ENCODE measurements at places on chromosomes 5 and 9.
A peak's percentile ranks its signal among the peaks of the same experiment; 100 is the strongest.

DNA sequence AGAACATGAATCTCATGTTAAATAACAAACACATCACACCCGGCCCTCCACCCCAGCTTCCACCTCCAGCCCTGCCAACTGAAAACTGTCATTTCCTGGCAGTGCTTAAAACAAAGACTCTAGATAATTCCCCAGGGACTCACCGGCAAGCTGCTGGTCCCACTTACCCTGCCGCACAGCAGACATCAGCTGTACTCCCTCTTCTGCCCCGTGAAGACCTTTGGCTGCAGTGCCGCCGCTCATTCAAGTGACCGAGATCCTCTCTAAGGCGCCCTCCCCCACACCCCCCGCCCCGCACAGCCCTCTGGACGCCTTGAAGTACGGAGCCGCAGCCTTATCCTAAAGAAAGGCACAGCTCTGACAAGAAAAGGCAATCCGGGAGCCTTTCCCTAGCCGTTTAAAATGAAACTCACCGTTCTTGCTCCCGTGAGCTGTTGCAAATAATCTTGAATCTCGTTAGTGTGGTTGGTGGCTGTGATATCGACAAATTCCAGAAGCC lies 434 bp downstream of the GLRX start:
- no peak for DNase-seq

DNA sequence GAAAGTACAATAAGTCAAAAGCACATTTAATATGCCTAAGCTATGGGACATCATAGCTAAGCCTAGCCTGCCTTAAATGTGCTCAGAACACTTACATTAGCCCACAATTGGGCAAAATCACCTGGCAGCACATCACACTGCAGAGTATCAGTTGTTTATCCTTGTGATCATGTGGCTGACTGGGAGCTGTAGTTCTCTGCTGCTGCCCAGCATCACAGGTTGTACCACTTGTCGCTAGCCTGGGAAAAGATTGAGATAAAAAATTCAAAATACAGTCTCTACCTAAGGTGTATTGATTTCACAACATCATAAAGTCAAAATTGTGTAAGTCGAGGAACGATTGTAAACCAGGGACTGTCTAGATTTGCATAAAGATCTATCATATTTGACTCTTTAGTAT lies 58.6 kb downstream of the CAMK4 start:
- no peak for DNase-seq

DNA sequence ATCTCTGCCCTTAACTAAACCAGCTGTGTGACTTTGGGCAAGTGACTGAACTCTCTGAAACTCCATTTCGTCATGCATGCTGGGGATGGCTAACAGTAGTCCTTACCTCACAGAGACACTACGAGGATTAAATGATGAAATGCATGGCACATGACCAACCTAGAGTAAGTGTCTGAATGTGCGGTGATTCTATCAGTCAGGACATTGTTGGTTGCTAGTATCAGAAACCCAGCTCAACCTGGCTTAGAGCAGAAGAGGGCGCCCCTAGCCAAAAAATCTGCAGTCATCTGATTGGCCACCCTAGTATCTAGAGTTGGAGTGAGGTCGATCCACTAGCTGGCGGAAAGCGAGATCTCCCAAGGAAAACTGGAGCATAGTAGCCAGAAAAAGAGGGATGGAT lies 25.2 kb downstream of the NEURL1B start:
- no peak for DNase-seq

GRCh38 chr5:138438724-138439476 lies at the start of gene REEP2:
TSS of gene REEP2 (plus strand) at chr5:138439057. CDS start at chr5:138439209, 152 bp downstream.
- peak; percentile 69 for DNase-seq

GRCh38 chr5:61994171-61994570 lies 311.8 kb upstream of the KIF2A start:
- no peak for DNase-seq

DNA sequence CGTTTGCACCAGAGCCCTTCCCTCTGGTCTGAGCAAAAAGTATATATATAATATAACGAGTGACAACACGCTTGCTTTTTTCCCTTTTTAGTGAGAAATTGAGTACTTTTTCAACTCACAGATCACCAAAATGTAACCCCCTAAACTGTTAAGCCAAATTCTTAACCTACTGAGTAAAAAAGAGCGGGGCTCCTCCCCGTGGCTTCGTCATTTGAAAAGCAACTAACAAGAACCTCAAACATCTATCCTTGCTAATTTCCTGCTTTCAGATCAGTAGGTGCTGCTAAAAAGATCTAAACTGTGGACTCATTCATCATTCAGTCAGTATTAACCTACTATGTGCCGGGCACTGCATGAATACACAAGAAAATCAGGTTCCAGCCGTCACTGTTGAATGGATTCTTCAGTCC lies 1.0 kb upstream of the PTBP3 start:
- DNase-seq: peak; percentile 36

DNA sequence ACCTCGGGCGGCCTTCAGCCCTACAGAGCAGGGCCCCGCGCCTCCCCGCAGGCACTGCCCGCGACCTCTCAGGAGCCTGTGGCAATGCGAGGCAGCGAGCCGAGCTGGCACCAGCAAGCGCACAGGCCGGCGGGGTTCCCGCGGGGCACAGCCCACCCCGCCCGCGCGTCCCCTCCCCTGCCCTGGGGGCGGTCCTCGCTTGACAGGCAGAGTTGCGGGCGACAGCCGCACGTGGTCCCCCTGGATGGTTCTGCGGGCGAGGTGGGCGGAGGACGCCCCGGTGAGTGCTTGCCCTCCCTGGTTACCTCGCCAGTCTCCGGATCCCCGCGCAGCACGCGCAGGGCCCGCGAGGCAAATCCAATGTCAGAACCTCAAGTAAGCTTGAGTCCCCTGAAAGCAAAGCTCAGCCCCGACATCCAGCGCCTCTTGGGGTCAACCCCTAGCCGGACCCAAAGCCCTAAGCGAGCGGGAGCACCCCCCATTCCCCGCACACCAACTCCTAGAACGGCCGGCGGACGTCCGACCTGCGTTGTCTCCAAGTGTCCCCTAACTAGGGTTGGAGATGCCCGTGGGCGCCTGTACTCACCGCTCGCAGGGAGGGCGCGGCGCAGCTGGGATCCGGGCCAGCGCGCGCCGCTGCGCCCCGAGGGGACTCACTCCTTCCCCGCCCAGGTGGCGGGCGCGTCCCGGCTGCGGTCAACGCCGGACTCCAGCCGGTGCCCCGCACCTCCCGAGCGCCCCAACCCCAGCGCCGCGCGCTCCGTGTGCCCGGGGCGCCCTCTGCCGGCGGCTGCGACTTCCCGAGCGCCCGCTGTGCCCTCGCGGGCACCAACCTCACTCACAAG lies at the start of gene DRD1:
TSS of gene DRD1 (minus strand) at position 123 of the 845 bp plus-strand sequence. CDS start 1,083 bp downstream, outside the sequence.
- DNase-seq: peak; percentile 68

GRCh38 chr5:5178136-5178535 lies 38.0 kb downstream of the ADAMTS16 start:
- DNase-seq: no peak

- no peak for DNase-seq
These were observed 387.1 kb upstream of the PAPPA start for GRCh38 chr9:115766370-115766955.

DNA sequence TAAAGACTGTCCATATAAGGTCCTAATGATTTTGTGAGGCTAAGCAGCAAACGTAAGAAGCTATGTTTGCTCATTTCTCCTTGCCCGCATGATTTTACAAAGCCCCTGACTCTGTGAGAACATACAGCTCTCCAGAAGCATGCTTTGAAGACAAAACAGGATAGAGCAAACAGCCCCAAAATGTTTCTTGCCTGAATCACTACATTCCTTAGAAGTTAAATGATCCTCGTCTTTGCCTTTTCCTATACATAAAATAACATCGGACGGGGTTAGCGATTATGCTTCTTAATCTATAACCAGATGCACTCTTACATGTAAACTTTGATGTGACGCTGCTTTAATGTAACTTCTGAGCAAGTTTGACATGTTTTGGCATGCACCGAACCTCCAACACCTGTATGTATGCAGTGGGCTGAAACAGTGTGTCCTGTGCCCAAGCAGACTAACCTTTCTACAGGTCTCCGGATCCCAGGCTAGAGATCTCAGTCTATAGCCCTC lies 353.7 kb downstream of the CETN3 start:
- no peak for DNase-seq

- DNase-seq: no peak
These were observed 82.5 kb downstream of the SPRY4 start for GRCh38 chr5:142242272-142242671.

- no peak for DNase-seq
These were observed 28.2 kb downstream of the ABCA1 start for GRCh38 chr9:104899759-104900247.

DNA sequence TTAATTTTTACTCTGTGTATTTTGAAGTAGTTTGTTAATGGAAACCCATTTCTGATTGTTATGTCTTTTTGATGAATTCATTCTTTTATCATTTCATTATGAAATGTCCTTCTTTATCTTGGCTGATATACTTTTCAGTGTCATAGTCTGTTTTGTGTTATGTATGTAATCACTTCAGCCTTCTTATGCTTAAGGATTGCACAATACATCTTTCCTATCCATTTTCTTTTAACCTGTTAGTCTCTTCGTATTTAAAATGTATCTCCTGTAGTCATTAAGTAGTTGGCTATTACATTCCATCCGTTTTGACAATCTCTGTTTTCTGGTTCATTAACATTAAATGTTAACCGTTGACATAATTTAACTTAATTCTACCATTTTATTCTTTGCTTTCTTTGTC lies 344.6 kb upstream of the CTNND2 start:
- DNase-seq: no peak

- DNase-seq: no peak
These were observed 8.7 kb downstream of the CCNJL start for GRCh38 chr5:160303690-160304089.

DNA sequence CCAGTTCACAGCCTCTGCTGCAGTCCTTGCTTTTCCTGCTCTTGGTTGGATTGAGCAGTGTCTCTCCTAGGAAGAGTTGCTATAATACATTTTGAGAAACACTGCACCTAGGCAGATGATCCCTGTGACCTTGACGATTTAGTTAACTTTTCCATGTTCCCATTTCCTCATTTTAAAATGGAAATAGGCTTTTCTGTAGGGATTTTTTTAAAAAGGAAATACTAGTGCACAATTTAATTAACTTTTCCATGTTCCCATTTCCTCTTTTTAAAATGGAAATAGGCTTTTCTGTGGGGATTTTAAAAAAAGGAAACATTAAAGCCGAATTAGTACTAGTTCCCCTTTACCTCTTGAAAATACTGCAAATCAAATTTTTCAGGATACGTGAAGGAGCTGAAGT lies 4.7 kb downstream of the ATP6V0E1 start:
- no peak for DNase-seq

- DNase-seq: no peak
These were observed 42.5 kb downstream of the GOLPH3 start for GRCh38 chr5:32131604-32132003.

GRCh38 chr9:128361296-128361985 lies 9.7 kb upstream of the URM1 start:
- no peak for DNase-seq

DNA sequence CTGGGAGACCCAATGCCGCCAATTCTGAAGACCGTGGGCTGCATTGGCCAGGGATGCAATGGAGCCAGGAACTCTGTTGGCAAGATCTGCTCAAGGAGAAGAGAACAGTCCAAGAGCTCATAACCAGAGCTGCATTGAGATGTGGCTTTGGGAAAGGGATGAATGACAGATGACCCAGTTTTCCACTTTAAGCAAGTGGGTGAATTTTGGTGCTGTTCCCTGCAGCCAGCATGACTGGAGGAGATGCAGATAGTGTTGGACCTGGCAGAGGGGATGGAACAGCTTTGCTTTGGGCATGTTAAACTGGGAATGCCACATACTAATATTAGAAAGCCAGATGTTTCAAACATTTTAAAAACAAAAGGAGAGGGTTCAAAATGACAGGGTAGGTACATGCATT lies 143.1 kb downstream of the FSTL4 start:
- no peak for DNase-seq

DNA sequence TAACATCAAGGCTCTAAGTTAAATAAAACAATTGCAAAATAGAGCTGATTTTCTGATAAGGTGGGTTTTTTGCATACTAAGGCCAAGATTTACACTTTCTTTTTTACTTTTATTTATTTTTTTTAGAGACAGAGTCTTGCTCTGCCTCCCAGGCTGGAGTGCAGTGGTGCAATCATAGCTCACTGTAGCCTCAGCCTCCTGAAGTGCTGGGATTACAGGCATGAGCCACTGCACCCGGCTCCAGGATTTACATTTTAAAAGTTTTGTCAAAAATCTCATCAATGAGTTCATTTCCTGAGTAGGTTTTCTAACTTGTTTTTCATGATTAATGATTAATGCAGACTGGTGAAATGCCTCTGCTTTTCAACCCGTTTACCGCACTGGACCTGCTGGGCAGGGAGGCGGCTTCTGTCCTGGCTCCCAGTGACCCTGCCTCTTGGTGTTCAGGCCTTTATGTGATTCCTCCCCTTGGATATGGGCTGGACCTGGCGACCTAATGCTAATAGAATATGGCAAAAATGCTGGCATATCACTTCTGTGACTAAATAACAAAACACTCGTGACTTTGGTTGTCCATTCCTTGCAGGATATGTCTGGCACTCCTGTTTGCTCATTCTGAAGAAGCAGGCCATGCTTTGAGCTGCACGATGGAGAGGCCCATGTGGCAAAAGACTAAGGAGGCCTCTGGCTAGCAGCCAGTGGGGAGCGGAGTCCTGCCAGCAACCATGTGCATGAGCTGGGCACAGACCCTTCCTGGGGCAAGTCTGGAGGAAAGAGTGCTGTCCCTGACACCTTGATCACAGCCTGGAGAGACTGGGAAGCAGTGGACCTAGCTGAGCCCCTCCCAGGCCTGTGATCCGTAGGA lies 72.2 kb upstream of the PTCH1 start:
- no peak for DNase-seq

DNA sequence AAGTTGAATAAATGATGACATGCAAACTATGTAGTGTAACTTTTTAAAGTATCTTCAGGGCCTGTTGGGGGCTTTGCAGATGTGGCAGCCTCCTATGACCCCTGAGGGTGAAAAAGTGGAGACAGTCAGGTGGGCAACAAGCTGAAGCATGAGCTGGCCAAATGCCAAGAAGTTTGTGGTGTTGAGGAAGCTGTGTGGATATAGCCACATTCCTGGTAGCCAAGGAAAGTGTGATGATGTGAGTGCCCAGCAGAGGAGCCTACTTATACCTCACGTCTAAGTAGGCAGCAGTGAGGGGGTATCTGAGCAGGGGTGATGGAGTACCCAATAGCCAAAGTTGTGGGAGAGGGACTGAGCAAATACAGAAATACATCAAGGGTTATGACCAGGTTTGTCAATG lies 621.2 kb upstream of the CDH6 start:
- no peak for DNase-seq

DNA sequence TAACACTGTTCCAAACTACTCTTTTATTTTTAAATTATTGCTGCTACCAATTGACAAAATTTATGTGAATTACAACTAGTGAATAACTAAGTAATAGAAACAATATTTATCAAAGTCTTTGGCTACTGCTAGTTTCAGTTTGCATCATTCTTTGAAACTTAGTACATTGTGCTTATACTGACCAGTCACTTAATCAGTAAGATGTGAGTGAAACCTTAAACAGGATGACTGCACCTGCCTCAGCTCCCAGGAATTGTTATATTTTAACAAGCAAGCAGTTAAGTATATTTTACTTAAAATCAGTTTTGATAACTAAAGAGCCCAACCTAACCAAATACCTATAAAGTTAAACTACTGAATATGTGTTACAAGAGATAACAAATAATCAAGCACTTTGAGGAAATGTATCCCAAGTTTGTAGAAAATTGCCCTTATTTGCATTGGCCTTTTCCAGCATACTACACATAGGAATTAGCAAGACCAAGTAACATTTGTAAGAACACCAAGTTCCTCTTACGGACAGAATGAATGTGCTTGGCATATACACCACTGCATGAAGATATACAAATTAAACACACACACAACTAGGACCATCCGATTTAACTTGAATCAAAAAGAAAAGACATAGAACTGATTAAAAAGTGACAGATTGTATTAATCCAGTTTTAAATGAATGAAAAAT lies 545.5 kb upstream of the DAB2 start:
- DNase-seq: no peak

GRCh38 chr5:683551-684481 lies 9.3 kb downstream of the TPPP start:
- no peak for DNase-seq
